Bronchial epithelial cell (primary cell): ENCODE measurements at places on chromosomes 7 and 10.

GRCh38 chr10:116278846-116279245 is 5.8 kb upstream of the GFRA1 start:
- no peak for DNase-seq

GRCh38 chr10:29957907-29958331 is 101.5 kb downstream of the JCAD start:
- DNase-seq: peak; percentile 35

DNA sequence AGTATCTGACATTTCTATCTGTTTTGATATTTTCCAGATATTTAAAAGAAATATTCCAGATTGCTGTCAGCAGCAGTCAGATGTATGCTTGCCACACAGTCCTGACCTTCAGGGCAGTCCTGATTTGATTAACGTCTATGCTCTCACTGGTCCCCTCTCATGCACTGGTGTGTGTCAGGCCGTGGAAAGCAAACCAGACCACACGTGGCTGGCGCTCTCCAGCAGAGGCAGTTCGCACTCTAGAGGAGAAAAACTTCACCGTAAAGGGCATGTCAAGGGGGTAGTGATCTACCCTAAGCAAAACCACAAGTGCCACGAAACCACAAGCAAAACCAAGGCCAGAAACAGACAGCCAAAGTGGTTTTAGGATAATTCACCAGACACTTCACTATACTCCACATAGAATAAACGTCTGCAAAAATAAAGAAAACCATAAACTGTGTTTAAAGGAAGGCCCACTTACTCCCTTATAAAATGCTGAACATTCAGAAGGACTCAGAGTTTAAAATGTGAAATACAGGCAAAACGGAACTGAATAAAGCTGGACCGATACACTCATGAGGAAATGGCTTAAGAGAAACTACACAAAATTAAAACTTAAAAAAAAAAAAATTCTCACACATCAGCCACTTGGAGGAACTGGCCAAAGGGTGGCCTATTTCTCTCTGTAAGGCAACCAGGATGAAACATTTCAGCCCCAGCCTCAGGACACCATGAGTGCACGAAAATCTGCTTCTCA is 26.4 kb downstream of the PARP12 start:
- DNase-seq: no peak

GRCh38 chr10:106424054-106424453 is 740.5 kb downstream of the SORCS1 start:
- DNase-seq: peak; percentile 99

DNA sequence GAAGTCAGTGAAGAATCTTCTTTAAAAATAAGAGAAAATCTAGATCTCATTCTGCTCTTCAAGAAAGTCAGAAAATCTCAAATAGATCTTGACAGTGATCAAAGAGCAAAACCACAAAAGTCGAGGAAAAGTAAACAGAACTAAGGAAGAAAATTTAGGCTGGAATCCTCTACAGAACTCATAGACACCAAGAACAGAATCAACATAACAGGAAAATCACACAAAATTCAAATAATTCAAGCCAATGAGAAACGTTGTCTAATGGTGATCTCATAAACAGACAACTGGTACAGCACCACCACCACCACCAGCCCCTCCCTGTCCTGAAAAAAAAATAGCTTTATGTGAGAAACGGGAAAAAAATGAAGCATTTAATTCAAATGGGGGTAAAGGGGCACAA is 6.9 kb downstream of the ITGB1 start:
- DNase-seq: no peak

DNA sequence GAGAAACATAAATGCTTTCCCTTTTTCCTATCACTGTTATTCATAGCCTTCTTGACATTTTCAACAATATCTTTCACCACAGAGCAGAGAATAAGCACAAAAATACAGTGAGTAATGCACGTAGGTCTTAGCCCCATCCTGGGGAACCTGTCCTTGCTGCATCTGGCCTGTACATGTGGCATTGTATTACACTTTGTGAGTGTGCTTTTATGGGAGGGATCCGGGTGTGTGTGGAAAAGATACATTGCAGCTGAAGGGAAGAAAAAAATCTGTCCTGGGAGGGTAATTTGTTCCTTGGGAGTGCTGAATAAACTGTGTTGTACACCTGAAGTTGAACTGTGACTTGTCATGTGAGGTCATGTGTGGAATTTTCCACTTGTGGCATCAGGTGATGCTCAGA is 422.7 kb upstream of the LRGUK start:
- DNase-seq: peak; percentile 37

GRCh38 chr10:89540420-89540949 is 5.1 kb upstream of the SLC16A12 start:
- peak; percentile 40 for DNase-seq

DNA sequence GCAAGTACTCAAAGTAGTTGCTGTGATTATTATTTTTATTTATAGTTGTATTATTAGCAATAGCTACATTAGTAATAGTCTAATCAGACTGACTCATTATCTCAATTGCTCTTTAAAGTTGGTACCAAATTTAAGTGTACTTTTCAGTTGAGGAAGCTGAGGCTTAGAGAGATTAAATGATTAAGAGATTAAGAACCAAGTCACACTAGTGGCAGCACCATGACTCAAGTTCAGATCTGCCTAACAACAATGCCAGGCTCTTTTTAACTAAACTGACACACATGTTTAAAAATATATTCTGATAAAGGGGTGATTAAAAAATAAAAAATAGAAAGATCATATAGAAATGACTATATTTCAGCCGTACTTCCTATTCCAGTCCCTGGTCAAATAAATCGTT is 42.0 kb downstream of the FZD1 start:
- DNase-seq: peak; percentile 34

DNA sequence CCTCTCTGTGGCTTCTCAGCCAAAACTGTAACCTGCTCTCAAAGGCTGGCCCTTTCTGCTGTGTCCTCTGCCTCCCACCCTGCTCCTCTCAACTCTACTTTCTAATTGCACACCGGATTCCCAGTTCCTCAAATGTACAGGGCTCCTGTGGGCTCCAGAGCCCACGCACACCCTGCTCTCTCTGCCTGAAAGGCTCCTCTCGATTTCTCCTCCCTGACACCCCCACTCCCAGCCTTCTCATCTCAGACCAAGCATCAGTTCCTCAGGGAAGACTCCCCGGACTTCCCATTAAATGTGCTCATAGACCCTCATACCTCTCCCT is 111.7 kb upstream of the STEAP1B start:
- DNase-seq: no peak

- no peak for DNase-seq
These were observed at the start of gene ORAI2 for GRCh38 chr7:102433219-102434038. Gene ORAI2, plus strand, starts transcription at chr7:102433575. Its CDS starts 5,382 bp downstream, at chr7:102438957.

DNA sequence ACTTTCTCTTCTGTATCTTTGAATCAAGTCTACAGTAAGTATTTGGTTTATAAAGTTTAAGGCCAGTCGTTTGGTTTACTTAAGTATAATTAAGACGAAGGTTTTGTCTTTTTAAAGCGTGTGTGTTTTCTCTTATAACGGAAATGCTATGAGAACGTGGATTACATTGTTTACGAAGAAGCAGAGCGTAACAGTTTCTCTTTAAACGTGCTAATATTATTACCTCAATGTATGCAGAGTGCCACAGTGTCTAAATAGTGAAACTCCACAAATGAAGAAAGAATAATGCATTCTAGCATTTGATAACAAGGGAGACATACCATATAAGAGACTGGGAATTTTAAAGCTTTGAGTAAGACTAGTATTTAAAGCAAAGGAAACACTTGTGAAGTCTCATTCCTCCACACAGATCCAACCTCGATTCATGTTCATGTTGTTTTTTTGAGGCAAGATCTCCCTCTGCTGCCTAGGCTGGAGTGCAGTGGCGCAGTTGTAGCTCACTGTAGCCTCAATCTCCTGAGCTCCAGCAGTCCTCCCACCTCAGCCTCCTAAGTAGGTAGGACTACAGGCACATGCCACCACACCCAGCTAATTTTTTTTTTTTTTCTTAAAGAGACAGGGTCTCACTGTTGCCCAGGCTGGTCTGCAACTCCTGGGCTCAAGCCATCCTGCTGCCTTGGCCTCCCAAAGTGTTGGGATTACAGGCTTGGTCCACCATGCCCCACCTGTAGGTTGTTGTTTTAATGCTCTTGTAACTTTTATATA is 75.1 kb downstream of the ANKRD61 start:
- DNase-seq: peak; percentile 47

DNA sequence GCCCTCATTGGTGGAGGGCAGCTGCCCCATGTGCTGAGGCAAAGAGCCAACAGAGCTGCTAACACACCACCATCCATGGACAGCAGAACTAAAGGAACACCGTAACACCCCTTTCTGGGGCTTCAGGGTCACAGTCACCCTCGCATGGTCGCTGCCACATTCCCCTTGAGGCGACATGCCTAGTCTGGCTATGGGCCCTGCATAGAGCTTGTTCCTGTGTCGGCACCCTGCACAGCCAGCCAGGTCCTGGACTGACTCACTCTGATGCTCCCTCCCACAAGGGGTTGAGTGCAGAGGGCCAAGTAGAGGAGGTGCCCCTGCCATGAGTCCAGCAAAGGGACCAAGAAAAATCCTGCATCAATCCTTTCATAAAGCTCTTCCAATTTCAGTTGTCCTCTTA is 77.8 kb downstream of the GNAT3 start:
- DNase-seq: no peak
